ENCODE measurements at places on chromosomes 16 and 17. TPM values are rescaled to one million over a fixed set of nuclear protein-coding genes. Genes with fewer than 3 reads are reported as not detected.

Gene PLA2G15
- 9.0 TPM for total RNA-seq

Gene FGF11
- 16.9 TPM for total RNA-seq

Gene NPIPA7
- total RNA-seq: 7.1 TPM

Gene TP53TG3F
- not detected for total RNA-seq

Gene ZFP90
- 21.7 TPM for total RNA-seq

Gene AMZ2
- 110 TPM for total RNA-seq

Gene KCNAB3
- 1.0 TPM for total RNA-seq

Gene CCT6B
- 0.60 TPM for total RNA-seq

Gene CPHXL2
- total RNA-seq: not detected

Gene AURKB
- total RNA-seq: 78.7 TPM

Gene CES1
- total RNA-seq: 0.10 TPM

Gene SSTR5
- total RNA-seq: not detected

Gene ALDH3A1
- total RNA-seq: 1.0 TPM

Gene TMC5
- total RNA-seq: 0.65 TPM

Gene ZNF267
- total RNA-seq: 14.6 TPM

Gene MT1E
- 438 TPM for total RNA-seq

Gene WNT3
- 1.3 TPM for total RNA-seq

Gene CLDN9
- total RNA-seq: not detected

Gene PLA2G10
- total RNA-seq: 0.71 TPM

Gene LPCAT2
- 32.5 TPM for total RNA-seq

Gene MYL4
- total RNA-seq: not detected

Gene MARVELD3
- total RNA-seq: 14.2 TPM

Gene NPIPA2
- 0.75 TPM for total RNA-seq

Gene CCL1
- total RNA-seq: not detected

Gene CHST6
- 1.5 TPM for total RNA-seq

Gene DPEP3
- not detected for total RNA-seq

Gene PYY
- total RNA-seq: not detected

Gene SPOP
- 26.4 TPM for total RNA-seq

Gene PRSS36
- 0.53 TPM for total RNA-seq

Gene ULK2
- 11.2 TPM for total RNA-seq

Gene ASB16
- not detected for total RNA-seq

Gene HOXB13
- not detected for total RNA-seq

Gene KRT28
- total RNA-seq: not detected

Gene CYGB
- 17.8 TPM for total RNA-seq

Gene MMP2
- total RNA-seq: 52.9 TPM

Gene SLC16A13
- 4.3 TPM for total RNA-seq

Gene G6PC1
- not detected for total RNA-seq

Gene TERB1
- not detected for total RNA-seq

Gene TP53TG3C
- not detected for total RNA-seq

Gene SMIM5
- total RNA-seq: not detected

Gene IL34
- 0.11 TPM for total RNA-seq

Gene RTN4RL1
- total RNA-seq: 4.2 TPM

Gene PAFAH1B1
- total RNA-seq: 136 TPM

Gene CFAP119
- total RNA-seq: 7.8 TPM

Gene TP53TG3
- total RNA-seq: not detected

Gene CSH2
- not detected for total RNA-seq

Gene RAB37
- not detected for total RNA-seq

Gene NTHL1
- total RNA-seq: 35.3 TPM

Gene CLDN7
- 18.0 TPM for total RNA-seq

Gene TNFRSF17
- total RNA-seq: not detected

Gene ATP1B2
- total RNA-seq: not detected

Gene KCNG4
- total RNA-seq: not detected

Gene ALOX15B
- 6.5 TPM for total RNA-seq

Gene ZG16B
- total RNA-seq: 0.68 TPM

Gene TLCD3B
- not detected for total RNA-seq

Gene PLXDC1
- 0.28 TPM for total RNA-seq

Gene GRB7
- total RNA-seq: 15.6 TPM

Gene EIF5A
- total RNA-seq: 922 TPM
